ENCODE measurements at places on chromosomes 5 and 9.

- DNase-seq = no peak
These were observed 14.8 kb downstream of the TGFBI start for GRCh38 chr5:136043551-136043950.

- DNase-seq = peak; percentile 55
These were observed 831 bp downstream of the KLHL3 start for GRCh38 chr5:137734962-137735554.

DNA sequence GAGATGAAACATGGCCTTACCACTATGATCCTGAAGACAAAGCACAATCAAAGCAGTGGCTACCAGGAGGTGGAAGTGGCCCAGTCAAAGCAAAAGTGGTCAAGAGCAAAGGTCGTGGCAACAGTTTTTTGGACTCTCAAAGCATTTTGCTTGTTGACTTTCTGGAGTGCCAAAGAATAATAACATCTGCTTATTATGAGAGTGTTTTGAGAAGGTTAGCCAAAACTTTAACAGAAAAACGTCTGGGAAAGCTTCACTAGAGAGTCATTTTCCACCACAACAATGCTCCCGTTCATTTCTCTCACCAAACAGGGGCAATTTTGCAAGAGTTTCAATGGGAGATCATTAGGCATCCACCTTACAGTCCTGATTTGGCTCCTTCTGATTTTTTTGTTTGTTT lies 33.6 kb upstream of the MAMDC2 start:
- no peak for DNase-seq

GRCh38 chr5:138706655-138707480 lies 46.4 kb upstream of the CTNNA1 start:
- peak; percentile 67 for DNase-seq

DNA sequence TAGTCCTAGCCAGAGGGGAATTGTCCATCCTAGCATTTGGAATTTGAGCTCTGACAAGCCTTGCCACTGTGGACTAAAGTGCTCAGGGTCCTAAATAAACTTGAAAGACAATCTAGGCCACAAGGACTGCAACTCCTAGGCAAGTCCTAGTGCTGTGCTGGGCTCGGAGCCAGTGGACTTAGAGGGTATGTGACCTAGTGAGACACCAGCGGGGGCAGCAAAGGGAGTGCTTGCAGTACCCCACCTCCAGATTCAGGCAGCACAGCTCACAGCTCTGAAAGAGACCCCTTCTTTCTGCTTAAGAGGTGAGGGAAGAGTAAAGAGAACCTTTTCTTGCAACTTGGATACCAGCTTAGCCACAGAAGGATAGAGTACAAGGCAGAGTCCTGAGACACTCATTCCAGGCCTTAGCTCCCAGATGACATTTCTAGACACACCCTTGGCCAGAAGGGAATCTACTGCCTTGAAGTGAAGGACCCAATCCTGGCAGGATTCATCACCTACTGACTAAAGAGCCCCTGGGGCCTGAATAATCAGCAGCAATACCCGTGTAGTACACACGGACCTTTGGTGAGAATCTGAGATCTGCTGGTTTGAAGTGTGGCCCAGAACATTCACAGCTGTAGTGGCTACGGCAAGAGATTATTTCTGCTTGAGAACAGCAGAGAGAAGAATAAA lies 164.6 kb downstream of the CCDC171 start:
- no peak for DNase-seq

- no peak for DNase-seq
These were observed 450.9 kb downstream of the CCDC171 start for GRCh38 chr9:16003785-16004184.

- DNase-seq = no peak
These were observed 5.5 kb upstream of the HTR4 start for GRCh38 chr5:148659641-148660345.

DNA sequence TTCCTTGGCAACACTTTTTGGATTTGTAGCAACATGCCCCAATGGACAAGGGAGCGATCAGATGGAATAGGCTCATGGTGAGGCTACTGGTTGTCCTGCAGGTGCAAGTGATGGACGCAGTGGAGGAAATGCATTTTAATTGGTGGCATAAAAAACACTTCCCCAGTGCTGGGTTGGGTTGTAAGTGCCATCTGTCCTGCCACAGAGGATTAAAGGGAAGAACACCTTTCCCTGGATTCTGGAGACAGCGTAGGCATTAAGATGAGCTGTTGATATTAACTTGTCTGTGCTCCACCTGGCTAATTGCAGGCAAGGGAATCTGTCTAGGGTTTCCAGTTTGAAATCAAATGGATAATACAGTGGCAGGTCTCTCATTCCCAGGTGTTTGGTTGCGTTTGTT lies 173.4 kb downstream of the ZNF462 start:
- DNase-seq = no peak

DNA sequence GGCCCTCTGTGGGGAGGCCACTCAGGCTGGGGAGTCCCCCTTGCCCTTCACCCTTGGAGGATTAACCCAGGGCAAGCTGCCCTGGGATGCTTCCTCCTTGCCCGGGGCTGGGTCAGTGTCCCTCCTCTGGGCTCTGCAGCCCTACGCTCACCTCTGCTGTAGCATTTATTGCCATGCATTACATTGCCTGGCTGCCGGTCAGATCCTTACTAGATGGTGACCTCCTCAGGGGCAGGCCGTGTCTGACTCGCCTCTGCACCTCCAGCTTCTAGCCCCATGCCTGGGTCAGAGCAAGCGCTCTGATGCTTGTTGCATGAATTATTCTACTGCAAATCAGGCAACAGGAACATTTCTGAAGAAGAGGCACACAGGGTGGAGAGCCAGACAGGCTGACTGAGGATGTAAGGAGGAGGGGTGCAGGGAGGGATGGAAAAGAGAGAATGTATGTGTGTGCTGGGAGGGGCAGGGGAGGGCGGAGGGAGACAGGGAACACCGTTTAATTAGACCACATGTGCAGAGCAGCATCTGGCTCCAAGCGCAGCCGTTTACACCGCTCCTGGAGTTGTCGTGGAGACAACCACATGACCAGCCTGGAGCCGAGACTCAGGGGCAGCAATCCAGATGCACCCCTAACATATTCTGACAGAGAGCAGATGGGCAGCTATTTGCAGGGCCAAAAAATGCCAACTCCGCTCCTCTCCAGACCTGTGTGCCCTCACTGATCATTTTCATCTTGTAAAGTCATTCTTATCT lies 117.0 kb downstream of the CRB2 start:
- DNase-seq = no peak

DNA sequence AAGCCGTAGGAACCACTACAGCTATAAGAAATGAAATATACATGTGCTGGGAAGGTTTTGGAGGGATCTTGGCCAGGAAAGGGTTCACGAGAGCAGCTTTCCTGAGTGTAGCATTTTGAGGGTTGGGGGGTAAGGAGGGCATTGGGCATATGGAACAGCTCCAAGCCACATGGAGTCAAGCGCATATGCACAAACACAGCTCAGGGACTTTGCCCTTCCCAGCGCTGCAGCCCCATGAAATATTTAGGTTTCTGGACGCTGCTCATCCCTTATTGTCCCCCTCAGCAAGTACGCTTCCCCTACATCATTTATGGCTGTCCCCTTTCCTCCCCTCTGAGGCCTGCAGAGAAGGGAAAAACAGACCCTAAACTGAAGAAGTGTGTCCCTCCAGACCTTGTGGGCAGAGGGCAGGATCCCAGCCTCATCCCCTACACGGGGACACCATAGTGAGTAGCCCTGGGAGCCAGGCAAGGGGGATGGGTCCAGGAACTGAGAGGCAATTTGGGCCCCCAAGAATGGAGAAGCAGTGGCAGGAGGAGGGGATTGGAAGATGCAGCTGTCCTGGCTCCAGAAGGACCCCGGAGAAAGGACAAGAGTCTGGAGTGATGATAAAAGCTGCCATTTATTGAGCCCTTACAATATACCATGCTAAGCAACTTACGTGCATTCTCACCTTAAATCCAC lies 33.7 kb downstream of the PCDH1 start:
- no peak for DNase-seq

- DNase-seq = no peak
These were observed 10.6 kb upstream of the PWWP2A start for GRCh38 chr5:160129841-160130240.

DNA sequence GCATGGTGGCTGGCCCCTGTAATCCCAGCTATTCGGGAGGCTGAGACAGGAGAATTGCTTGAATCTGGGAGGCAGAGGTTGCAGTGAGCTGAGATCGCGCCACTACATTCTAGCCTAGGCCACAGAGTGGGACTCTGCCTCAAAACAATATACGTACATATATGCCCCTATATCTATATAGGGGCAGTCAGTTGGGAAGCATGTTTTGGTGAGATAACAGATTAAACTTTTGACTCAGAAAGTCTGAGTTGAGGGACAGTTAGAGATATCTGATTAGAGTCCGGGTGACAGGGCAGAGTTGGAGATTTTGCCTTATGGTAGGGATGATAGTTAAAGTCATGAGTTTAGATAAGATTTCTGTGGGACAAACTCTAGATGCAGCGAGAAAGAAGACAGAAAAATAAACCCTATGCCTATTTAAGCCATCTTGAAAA lies 71.8 kb upstream of the ALDH1A1 start:
- no peak for DNase-seq

All from inflammatory macrophage (primary cell).